Tracheal epithelial cell (primary cell): ENCODE measurements at places on chromosomes 12 and 14. TPM values are rescaled to one million over a fixed set of nuclear protein-coding genes. Genes with fewer than 3 reads are reported as not detected.

The RD3L gene
- total RNA-seq, result not detected in 2 replicates

The LTBP2 gene
- total RNA-seq, result 15.8 and 37.4 TPM in 2 replicates

The METAP2 gene
- total RNA-seq, result 47.0 and 67.1 TPM in 2 replicates

The VRTN gene
- total RNA-seq, result not detected in 2 replicates

The CMTM5 gene
- total RNA-seq, result not detected in 2 replicates

The RNU6-8 gene
- total RNA-seq, result not detected in 2 replicates

The NANOG gene
- not detected in 2 replicates for total RNA-seq

The PPM1A gene
- 27.9 and 28.2 TPM in 2 replicates for total RNA-seq

The IL26 gene
- total RNA-seq, result not detected in 2 replicates

The APOF gene
- total RNA-seq, result not detected in 2 replicates

The WNT1 gene
- not detected in 2 replicates for total RNA-seq

The PKP2 gene
- 59.0 and 61.4 TPM in 2 replicates for total RNA-seq

The SMIM41 gene
- not detected in 2 replicates for total RNA-seq

The NYNRIN gene
- total RNA-seq, result 7.0 and 8.4 TPM in 2 replicates

The TAS2R9 gene
- not detected in 2 replicates for total RNA-seq
